ENCODE measurements at places on chromosomes 5 and 9.

- DNase-seq = peak; percentile 6
Observed at GRCh38 chr5:65481171-65481581, 544 bp downstream of the ADAMTS6 start.

GRCh38 chr5:73652391-73652790 lies 26.4 kb downstream of the ARHGEF28 start:
- no peak for DNase-seq

DNA sequence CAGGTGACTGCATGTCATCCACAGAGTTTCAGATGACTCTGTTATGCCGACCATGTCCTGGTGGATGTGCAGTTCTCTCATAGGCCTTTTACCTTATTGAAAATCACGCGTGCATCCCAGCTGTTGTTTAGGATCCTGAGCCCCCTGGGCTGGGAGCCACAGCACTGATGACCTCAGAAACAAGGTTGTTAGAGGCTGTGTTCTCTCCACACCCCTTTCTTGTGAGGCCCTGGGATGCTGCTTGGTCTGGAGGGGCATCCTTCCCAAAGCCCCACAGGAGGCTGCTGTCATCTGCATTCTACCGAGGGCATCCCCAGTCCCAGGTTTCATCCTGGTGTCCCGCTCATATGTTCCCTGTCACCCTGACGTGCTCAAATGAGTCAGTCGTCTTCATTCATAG lies 76.5 kb upstream of the IRX4 start:
- no peak for DNase-seq

DNA sequence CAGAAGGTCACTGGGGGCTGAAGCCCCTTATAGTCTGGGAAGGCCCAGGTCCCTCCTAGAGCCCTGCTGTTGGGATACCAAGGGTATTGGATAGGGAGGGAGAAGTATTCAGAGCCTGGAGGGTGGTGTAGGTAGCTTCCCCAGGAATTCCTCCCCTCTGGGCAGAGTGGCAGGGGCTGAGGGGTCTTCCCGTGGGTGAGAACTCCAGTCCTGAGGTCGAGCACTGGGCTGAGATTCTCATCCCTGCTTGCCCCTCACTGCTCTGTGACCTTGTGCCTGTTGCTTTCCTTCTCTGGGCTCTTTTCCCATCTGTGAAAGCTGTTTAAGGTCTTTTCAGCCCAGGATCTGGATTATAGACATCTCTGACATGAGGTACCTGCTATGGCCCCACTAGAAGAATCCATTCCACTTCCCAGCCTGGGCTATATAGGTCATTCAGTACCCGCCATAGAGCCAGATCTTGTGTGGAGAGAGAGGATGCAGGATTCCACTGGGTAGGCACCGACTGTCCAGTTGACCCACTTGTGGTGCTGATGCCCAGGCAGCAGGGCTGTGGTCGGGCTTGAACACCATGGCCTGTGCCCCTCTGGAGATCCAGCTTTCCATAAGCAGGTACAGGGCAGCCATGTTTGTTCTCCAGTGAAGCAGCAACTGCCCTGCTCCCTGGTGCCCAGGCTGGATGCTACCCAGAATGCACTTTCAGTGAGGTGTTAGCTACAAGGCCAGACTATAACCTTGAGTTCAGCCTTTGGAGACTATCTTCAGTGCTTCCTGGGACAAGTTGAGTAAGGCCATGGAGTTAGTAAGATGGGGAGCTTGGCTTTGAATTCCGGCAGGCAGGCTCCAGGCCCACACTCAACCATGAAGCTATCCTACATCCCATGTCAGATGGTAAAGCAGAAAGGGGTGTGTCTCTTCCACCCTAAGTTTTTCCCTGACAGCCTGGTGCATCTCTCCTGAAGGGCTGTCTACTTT lies 60.1 kb downstream of the AMBP start:
- no peak for DNase-seq

DNA sequence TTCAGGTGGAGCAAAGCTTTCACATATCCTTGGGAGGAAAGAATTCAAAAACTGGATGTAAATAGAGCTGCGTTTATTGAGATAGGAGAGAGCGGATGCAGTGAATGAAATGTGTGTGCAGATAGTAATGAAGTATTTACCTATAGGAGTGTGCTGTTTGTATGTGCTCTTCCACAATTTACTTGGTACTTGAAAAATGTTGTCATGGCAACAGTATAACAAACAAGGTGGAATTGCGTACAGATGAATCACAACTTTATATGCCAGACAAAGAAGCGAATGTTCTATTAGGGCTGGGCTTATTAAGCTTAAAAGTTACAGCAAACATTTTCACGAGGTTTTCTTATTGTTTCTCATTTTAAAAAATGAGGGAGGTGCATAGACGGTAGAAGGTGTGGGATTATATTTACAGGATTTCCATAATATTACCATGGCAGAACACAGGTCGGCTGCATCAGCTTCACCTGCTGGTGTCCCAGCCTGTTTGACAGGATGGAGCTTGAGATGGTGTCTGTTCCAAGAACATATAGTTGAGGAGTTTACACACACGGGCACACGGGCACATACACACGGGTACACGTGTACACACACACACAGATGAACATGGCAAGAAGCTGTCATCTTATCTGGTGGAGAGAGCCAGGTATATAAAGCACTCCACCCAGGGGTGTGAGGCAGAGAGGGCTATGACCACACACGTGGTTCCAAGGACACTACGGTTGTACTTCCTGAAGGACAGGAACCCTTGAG lies 155.7 kb downstream of the RMI1 start:
- peak; percentile 72 for DNase-seq

DNA sequence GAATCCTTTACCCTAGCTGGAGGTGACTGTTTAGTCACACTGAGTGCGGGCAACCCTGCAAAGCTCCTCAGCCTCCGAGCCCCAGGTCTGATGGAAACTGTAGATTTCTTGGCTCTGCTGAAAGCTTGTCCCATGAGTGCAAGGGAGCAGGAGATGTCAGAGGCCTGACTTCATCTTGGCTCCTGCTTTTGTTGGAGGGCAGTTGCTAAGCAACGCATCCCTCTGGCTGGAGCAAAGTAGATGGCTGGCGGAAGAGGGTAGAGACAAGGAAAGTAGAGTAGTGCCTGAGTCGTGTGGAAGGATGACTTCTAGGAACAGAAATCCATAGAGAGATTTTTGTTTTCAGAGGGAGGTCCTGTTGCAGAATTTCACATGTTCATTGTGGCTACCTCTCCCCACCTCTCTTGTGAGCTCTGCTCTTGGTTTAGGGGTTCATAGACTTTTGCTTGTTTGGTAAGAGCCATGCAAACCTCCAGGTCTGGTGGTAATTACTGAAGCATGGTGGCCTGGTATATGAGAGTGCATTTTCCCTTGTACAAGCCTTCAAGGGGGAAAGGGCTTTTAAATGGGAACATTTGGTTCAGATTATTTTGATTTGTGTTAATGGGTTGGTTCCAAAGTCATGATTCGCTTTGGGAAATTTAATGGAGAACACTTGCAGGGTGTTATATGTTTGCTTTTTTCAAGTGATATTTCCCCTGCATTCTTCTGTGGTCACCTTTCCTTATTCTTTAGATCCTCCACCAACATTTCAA lies 71.5 kb downstream of the ARHGAP26 start:
- DNase-seq = no peak
